Fibroblast of skin of abdomen (primary cell): ENCODE measurements at places on chromosomes 13 and 19.
A peak's percentile ranks its signal among the peaks of the same experiment; 100 is the strongest.

GRCh38 chr13:112849500-112849899 is 119.5 kb upstream of the MCF2L start:
- no peak for DNase-seq

GRCh38 chr19:571566-571974 is 826 bp upstream of the BSG start:
- DNase-seq = no peak

GRCh38 chr13:59012731-59013130 is 1151.0 kb downstream of the DIAPH3 start:
- no peak for DNase-seq

DNA sequence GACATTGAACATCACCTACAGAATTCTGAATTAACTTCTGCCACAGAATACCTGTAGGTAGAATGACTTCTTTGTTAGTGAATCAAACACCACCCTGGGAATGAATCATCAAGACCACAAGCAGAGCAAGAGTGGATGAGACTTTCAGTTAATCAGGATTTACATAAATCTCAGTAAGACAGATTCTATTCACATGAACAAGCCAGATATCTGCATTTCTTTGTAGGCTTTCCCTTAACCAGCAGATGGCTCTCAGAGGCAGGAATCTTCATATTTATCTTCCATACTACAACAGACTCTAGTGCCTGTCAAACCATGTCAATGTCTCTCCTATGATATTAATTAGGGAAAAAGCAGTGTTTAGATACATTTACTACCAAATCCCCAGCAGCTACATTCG is 412.1 kb downstream of the KLF12 start:
- DNase-seq = peak; percentile 71

- DNase-seq = no peak
Observed at GRCh38 chr13:77309254-77309653, 17.6 kb downstream of the MYCBP2 start.

DNA sequence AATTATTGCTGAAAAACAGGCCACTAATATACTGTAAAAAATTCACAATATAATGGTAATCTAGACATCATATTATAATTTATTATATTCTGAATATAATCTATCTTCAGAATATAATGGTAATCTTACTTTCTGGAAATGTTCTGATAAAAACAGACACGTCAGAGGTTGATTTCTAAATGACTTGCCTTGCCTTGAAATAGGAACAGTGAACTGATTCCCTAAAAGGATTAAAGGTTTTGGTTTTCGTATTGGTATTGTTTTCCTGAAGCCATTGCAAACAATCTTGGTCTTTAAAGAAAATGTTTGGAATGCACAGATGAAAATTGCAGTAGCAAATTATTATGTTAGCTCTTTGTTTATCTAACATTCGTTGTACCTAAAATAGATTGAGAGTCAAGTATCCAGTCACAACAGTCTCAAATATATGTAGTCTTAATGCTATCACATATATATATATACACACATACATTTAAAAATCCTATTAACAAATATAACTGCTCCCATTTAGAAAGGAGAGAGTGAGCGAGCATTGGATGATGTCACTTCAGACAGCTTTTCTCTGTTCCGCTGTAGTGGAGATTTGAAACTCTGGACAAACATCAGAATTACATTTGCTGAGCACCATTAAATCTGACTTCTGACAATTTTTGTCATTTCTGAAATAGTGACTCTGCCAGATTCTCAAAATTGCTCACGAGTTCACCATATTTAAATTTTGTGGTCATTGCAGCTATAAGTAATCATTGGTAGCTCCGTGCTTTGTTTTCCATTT is 1.7 kb downstream of the ITM2B start:
- no peak for DNase-seq

DNA sequence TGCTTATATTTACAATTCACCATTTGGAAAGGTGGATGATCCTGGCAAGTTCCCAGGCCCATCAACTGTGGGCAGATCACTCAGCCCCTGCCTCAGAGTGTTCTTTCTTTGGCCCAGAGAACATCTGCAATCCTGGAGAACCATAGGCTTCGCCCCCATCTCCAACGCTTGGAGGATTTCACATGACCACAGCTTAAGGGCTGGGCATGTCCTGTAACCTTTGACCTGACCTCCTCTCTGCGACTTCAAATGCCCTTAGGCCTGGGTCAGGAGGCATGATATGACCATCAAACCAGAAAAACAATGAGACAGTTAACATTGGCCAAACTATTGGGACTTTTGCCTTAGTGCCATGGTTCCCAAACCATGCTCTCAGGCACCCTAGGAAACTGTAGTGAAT is 7.2 kb upstream of the MBNL2 start:
- DNase-seq = no peak

DNA sequence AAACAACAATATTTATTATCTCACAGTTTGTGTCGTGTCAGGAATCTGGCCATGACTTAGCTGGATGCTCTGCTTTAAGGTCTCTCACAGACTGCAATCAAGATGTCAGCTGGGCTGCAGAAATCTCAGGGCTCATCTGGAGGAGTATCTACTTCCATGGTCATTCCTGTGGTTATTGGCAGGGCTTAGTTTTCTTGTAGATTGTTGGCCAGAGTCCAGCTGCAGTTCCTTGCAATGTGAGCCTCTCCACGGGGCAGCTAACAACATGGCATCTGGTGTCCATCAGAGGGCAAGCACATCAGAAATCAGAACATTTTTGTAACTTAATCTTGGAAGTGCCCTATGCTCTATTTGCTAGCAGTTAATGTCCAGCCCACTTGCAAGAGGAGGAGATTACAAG is 45.7 kb upstream of the TDRD3 start:
- DNase-seq = peak; percentile 93

DNA sequence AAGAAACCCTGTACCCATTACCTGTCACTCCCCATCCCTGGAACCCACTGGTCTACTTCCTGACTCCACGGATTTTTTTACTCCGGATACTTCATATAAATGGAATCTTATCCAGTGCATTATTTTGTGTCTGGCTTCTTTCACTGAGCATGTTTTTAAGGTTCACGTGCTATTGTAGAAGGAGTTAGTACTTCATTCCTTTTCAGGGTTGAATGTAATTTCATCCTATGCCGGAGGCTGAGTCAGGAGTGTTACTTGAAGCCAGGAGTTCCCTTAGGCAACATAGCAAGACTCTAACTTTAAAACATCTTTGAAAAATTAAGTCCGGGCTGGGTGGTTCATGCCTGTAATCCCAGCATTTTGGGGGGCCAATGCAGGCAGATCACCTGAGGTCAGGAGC is 17.9 kb upstream of the ELAVL1 start:
- no peak for DNase-seq

- DNase-seq = no peak
Observed at GRCh38 chr13:71412231-71412630, 454.8 kb downstream of the DACH1 start.

- no peak for DNase-seq
Observed at GRCh38 chr19:37925212-37925611, 18.2 kb downstream of the SIPA1L3 start.

GRCh38 chr13:97240788-97241734 is 18.9 kb downstream of the MBNL2 start:
- DNase-seq = no peak

DNA sequence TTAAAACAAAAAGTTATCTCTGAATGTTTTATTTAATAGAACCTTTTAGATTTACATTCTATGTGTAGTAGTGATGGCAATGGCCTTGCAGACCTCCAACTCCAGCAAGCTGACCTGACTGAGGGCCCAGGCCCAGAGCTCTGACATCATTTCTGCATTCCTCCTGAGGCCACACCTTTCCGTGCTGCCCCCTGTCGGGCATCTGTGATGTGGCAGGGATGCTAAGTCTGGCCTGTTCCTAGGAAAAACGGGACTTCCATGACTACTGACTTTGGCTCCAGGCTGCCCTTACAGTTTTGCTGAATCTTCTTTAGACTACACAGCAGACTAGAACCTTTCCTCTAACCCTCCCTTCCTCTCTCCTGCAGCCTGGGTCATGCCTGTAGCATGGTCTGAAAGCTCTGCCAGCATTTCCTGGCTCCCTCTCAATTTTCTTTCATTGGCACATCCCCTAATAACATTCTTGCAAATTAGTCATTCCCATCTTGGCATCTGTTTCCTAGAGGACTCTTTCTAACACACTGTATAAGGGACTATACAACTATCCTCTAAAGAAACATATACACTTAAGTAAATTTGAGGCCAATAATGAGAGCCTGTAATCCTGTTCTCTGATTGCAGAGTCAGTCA is 249.1 kb downstream of the GPC5 start:
- peak; percentile 55 for DNase-seq

GRCh38 chr19:18346091-18346490 is 5.7 kb downstream of the PGPEP1 start:
- no peak for DNase-seq

GRCh38 chr13:102793611-102794355 is 5.0 kb downstream of the POGLUT2 start:
- DNase-seq = no peak

DNA sequence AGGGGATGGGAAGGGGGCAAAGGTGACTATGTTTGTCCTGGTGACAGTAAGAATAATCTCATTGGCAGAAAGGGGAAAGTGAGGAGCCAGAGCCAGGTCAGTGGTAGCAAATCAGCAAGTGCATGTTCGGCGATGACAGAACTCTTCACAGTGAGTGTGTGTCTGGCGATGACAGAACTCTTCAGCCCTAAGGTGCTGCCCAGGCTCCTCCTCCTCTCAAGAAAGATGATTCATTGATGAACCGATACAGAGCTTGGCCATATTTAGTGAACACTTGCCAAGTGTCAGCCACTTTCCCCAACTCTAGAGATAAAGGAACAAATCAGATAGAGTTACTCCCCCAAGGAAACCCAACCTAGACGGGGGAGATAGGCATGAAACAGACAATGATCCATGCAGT is 199.3 kb upstream of the UBL3 start:
- DNase-seq = no peak

DNA sequence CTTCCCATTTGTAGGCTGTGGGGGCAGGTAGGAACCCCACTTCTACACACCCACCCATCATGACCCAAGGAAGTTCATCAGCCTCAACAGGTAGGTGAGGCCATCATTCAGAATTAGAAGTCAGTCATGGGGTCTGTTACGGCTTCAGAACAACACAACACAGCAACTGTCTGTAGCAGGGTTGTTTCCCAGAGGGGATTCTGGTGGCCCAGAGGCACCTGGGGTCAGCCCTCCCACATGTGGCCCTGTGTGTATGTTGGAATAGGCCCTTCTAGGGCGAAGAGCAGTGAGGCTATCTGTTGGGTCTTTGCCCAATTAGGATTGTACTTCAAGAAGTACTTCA is 3.4 kb downstream of the IGFLR1 start:
- DNase-seq = no peak

- DNase-seq = no peak
Observed at GRCh38 chr13:100620792-100621191, 32.2 kb upstream of the GGACT start.

GRCh38 chr19:6412447-6413091 is 12.0 kb downstream of the KHSRP start:
- DNase-seq = no peak
